Suprapubic skin (tissue), 4 donors: ENCODE measurements at places on chromosomes 6 and 20. TPM values are rescaled to one million over a fixed set of nuclear protein-coding genes. Genes with fewer than 3 reads are reported as not detected.

GRCh38 chr20:47610945-47611250 lies 109.2 kb downstream of the NCOA3 start:
- no peak for DNase-seq

DNA sequence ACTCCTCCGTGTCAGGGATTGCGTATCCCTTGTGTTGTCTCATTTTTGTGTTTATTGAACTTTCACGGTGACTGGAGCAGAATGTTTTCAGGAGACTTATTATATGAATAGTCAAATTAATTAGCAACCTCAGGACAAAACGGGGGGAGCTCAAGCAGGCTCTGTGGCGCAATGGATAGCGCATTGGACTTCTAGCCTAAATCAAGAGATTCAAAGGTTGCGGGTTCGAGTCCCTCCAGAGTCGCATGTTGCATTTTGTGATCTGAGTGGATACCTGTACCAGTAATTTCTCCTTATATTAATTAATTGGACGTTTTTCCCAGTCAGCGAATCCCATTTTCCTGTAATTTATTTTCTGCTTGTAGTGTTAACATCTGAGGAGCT lies 89.1 kb upstream of the ZNF184 start:
- DNase-seq = no peak

GRCh38 chr6:19587238-19587942 lies 249.8 kb upstream of the ID4 start:
- no peak for DNase-seq

DNA sequence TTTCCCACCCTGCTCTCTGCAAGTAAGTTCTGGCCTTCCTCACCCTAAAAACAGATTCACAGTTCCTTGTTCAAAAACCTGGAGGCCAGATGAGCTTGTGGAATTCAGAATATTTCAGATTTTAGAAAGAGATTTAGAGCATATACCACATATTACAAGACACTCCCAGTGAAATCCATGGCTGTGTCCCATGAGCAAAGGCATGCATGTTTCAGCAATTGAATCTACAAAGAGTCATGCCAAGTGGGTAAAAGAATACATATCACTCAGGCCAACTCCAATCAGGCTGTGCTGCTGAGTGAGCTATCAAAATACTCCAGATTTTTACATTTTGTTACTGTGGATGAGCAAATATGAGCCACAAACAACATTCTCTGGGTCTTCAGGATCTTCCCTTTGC lies 10.2 kb upstream of the NEDD9 start:
- DNase-seq = no peak

- no peak for DNase-seq
Observed at GRCh38 chr6:24882835-24883555, 52.8 kb downstream of the RIPOR2 start.

DNA sequence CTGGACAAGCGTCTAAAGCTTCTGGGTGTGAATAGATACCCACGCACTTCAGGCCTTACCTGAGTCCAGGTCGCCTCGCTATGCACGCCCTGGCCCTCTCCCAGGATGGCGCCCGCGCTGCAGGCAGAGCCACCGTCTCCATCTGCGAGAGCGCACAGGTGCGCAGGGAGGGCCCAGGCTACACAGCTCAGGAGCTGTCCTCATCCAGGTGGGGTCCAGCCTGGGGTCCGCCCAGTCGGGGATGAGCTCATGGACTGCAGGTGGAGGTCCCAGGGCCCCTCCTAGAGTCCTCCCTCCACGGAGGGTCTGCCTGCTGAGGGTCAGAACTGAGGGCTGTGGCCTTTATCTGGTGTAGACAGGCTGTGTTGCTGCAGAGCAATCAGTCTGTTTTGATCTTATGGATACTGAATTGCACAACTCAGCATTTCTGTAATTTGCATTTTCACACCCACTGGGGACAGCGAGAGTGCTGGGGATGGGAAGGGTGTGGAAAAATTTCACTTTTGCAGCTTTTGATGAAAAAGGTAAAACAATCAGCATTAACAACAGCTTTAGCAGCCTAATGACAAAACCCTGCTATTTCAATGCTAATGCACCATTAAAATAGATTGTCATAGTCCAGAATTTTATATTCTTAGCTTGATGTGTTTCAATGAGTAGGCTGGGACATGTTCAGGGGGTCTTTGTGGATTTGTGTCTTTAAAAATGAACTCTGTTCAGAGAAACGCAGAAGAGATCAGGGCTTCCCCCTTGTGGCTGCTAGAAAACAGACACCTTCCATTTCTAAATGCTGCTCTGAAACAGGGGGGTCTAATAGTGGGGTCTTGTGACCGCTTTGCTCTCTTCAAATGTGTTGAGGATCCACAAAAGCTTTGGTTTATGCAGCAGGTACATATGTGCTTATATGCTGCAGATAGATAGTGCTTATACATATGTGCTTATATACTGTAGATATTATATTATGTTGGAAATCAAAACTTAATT lies 77.8 kb upstream of the PHACTR3 start:
- DNase-seq = no peak

GRCh38 chr20:61562897-61563504 lies 310.9 kb downstream of the CDH4 start:
- DNase-seq = no peak

- no peak for DNase-seq
Observed at GRCh38 chr6:125827788-125828320, 37.1 kb downstream of the NCOA7 start.

- DNase-seq = no peak
Observed at GRCh38 chr6:34922177-34922663, 33.2 kb downstream of the ANKS1A start.

DNA sequence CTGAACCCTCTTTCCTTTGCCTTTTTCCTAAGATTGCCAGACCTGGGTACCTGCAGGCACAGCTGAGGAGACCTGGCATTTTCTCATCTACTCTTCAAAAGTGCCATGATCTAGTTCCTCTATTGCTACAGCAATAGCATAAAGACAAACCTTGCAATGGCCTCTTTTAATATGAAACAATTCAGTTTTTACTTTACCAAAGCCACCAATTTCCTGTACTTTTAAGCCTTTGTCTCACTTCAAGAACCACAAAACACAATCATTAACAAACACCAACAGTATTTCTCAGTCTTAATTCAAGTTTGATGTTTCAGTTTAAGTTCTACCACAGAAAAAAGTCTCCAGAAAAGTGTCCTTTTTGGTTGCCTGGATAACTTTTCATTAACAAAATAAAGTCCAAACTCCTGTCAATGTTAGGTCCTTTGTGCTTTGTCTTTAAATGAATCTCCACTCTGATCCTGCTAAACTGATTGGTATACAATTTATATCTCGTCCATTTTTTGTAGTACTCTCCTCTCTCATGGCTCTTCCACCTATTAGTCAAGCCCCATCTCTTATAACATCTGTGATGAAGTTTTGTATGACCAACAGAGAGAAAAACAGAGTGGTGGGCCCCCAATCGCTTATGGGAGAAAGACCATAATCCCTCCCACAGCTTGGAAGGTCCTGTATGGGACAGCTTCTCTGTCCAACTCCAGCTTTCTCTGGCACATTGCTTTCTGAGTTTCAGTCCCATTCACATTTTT lies 50.5 kb upstream of the THEMIS start:
- no peak for DNase-seq

- DNase-seq = no peak
Observed at GRCh38 chr6:119347466-119348095, 2.0 kb downstream of the MAN1A1 start.

- DNase-seq = no peak
Observed at GRCh38 chr6:124197148-124197547, 393.5 kb downstream of the NKAIN2 start.

DNA sequence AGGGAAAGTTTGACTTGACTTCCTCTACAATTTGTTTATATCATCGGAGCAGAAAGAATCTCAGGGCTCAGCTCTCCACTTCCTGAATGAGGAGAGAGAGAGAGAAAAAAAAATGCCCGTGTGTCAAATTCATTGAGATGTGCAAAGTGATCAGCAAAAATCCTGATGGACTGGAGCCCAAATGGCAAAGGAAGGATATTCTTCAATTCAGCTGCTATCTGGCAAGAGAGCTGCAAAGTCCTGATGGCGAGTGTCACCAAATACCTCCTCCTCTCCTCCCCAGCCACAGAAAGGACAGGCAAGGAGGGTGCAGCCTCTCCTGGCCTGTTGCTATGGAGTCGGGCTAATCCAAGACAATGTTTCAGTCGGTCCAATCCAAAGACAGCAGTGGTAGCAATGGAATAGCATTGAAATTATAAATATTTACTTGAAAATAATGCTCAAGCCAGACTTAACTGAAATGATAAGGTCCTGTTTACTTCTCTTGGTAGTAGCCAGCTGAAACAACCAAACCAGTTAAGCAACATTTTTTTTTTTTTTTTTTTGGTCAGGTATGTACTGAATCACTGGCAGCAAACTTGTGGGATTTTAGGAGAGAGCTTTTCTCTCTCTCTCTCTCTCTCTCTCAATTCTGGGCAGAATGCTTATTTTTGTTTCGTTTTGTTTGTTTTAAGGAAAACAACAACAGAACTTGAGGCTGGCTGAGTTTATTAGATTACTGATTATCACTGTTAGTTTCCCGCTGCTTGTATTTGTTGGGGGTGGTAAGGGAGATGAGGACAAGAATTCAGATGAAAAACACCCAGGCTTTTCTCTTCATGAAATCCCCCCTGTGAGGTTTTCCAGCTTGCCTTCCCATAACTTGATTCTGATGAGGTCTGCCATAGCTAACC lies 204.2 kb downstream of the BCAS1 start:
- no peak for DNase-seq

DNA sequence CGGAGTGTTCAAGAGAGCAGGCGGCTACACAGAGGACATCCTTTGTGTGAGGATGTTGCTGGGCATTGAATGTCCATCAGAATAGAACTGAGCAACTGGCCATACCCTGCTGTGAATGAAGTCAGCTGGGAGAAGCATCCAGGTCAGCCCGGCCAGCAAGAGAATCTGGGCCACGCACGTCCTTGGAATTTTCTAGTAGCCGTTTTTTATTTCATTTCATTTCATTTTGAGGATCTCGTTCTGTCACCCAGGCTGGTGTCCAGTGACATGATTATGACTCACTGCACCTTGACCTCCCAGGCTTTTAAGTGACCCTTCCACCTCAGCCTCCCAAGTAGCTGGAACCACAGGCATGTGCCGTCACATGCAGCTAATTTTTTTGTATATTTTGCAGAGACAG lies 97.9 kb downstream of the SSR1 start:
- no peak for DNase-seq

HEY2 gene
- total RNA-seq = 1.5 TPM

ACTL10 gene
- total RNA-seq = 4.9 TPM

HS3ST5 gene
- total RNA-seq = not detected

TGM3 gene
- 24.9 TPM for total RNA-seq

SLC24A3 gene
- 4.2 TPM for total RNA-seq

TBC1D32 gene
- 9.1 TPM for total RNA-seq

TUBB2B gene
- 9.2 TPM for total RNA-seq
